Frontal cortex (tissue), 4 donors: ENCODE measurements at places on chromosomes 4 and X.

- no peak for DNase-seq
Measured at GRCh38 chr4:174260099-174260498, 23.4 kb downstream of the FBXO8 start.

DNA sequence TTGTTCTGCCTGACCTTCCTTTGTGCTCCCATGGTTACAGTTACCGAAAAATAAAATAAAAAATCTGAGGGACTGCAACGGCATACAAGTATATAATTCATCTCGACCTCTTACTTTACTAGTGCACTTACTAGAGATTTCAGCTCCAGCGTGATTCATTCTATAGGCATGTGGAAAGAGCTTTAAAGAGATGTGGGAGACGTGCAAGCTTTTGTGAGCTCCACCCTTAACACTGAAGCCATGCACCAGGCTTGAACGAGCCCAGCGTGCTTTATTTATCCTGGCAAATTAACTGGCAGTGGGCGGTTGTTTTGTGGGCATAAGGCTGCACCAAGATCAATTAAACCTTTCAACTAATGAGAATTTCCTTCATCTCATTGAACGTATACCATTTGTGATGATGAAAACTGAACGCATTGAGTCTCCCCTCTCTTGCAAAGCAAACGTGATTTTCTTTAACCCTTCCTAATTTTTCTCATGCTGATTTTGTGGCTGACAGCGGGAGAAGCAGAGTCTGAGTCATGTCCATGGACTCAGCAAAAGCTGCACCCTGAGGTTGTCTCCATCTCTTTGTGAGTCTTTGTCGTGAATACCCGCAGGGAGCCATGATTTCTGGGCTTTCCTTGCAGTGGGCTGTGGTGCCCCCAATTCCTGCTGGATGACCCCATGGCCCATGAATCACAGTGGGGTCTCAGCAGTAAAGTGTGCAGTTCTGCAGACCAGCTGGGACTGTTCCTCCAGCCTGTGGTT lies 60.1 kb downstream of the MXRA5 start:
- DNase-seq: no peak

- DNase-seq: no peak
Measured at GRCh38 chrX:155612312-155613224, at the start of gene TMLHE. Gene TMLHE, minus strand, starts transcription at chrX:155612952. Its CDS starts 67,676 bp downstream, at chrX:155545276.

DNA sequence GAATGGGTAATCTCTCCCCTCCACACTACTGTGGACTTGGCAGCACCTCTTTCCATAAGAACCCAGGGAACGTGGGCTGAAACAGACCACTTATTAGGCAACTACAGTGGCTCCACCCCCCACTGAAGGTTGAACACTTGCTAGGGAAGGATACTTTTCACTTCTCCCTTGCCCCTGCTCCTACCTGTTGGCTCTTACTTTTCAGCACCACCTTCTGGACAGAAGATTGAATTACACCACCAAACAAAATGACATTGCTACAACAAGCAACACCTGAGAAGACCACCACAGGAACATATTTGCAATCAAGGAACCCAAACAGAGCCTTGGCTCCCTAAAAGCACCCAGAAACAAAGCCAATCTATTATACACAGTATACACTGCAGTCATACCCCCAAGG lies 132.1 kb upstream of the CXCL13 start:
- no peak for DNase-seq

GRCh38 chr4:26619784-26620183 lies 35.9 kb downstream of the TBC1D19 start:
- DNase-seq: no peak

- no peak for DNase-seq
Measured at GRCh38 chrX:120365320-120365719, 3.4 kb downstream of the ATP1B4 start.

DNA sequence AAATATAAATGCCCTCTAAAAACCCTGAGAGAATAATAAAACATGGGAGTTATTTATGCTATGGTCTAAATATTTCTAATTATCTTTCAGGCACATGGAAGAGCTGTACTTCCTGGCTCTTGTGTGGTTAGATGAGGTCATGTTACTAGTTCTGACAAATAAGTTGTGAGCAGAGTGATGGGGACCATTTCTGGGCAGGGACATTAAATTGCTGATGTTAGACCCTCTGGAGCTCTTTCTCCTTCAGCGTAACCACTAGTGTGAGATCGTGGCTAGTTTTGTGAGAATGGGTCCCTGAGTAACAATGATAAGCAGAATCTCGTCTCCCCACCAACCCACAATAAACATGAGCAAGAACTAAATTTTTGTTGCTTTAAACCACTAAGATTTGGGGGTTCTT lies 108.0 kb downstream of the MAML3 start:
- DNase-seq: no peak

- DNase-seq: no peak
Measured at GRCh38 chrX:27998666-27999065, 17.4 kb upstream of the DCAF8L1 start.

GRCh38 chrX:41596596-41596995 lies 92.2 kb upstream of the GPR34 start:
- DNase-seq: no peak

- DNase-seq: no peak
Measured at GRCh38 chr4:88846206-88846790, 148.7 kb upstream of the NAP1L5 start.

- no peak for DNase-seq
Measured at GRCh38 chrX:103586314-103586646, 965 bp downstream of the TCEAL4 start.

- no peak for DNase-seq
Measured at GRCh38 chr4:159190651-159191050, 87.8 kb downstream of the RAPGEF2 start.

DNA sequence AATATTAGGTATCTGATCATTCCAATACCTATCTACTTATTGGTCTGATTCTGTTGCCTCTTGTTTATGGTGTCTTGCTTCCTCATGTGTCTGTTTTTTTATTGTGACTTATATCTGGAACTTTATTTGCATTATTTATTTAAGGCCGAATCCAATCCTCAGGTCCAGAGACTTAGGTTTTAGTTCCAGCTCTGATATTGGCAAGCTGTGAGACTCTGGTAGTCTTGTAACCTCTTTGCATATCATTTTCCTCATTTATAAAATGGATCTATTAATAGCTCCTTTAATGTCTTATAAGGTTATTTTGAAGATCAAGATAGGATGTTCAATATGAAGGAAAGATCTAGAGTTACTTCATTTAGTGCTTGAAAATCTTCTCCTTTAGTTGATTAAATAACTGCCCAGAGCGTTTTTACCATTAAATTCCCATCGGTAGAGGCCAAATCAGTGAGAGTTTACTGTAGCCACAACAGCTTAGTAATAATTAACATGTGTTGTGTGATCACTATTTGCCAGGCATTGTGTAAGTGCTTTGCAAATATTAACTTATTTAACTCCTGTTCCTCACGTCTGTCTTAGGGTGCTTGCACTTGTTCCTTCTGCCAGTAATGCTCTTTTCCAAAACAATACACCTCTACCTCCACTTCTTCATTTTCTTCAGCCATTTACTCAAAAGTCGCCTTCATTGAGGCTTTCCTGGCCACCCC lies 82.2 kb downstream of the CC2D2A start:
- no peak for DNase-seq

GRCh38 chrX:105664243-105664642 lies 158.1 kb upstream of the NRK start:
- DNase-seq: no peak

DNA sequence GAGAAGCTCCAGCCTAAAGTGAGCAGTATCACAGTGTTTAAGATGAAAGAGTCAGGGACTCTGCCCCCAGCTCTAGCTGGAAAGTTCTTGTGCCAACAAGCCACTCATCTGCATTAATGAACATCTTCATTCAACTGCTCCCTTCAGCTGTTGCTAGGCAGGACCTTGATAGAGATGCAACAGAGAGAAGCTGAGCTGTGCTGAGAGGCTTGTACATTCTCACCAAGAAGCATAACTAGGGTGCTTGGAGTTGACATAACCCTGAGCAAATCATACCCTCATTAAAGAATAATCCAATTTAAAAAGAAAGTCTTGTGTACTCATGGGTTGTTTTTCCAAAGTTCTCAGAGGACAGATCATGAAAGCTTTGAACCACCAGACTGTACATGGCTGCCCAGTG lies 63.2 kb downstream of the ATXN3L start:
- no peak for DNase-seq

GRCh38 chrX:123859409-123859845 lies 426 bp upstream of the XIAP start:
- DNase-seq: peak; percentile 61

- DNase-seq: no peak
Measured at GRCh38 chrX:45140812-45141211, 59.9 kb downstream of the DIPK2B start.

DNA sequence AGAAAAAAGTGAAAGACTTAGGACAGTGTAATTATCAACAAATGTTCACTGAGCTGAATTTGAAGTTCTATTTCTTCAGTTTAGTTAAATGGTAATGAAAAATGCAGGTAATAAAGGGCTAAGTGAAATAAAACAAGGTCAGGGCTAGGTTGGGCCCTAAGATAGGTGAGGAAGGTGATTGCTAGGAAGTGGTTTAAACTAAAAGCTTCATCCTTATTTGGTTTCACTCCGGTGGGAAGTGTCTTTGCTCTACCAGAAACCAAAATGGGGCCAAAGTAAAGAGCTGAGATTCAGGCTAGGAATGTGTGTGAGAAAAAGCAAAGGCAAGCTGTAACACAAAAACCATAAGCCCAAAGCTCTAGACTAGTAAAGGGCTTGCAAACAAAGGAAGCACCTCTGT lies 31.0 kb downstream of the TAB3 start:
- no peak for DNase-seq

DNA sequence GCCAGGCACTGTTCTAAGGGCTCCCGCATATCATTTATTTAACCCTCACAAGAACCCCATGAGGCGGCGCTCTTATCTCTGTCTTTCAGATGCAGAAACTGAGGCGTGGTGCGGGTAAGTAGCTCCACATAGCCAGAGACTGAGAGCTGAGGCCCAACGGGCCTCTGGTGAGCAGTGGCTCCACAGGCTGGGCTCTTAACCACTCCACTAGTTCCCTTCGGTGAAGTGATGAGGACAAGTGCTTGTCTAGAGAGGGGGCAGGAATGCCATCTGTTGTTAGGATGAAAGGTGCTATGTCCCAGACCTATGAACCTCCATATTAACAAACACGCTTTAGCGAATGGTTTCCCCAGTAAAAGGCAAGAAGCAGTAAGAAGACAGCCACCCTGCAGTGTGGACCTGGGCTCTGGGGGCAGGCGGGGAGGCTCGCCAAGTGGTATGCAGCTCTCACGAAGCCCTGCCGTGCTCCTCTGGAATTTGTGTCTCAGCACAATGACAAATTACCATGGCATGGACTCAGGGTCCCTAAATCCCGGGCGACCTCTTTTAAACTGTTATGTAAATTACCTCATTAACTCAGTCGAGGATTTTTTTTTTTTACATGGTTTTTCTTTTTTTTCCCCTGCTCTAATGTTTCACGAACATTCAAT lies 20.9 kb upstream of the S100G start:
- DNase-seq: no peak

DNA sequence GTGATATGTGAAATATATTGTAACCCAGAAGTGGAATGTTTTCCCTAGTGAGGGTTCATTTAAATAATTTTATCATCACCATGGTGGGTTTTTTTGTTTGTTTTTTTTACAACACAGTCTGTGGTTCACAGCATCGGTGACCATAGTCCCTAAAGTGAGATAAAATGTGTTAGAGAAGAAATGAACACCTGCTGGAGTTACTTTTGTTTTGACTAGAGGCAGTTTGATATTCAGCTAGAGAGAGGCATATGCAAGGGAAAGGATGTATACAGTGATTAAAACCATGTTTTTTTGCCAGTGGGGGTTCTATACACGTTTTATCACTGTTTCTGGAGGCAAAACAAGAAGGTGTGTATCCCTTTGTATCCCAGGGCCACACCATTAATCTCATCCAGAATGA lies 541.5 kb downstream of the PCDH7 start:
- no peak for DNase-seq

GRCh38 chr4:119726505-119726904 lies 97.9 kb upstream of the PDE5A start:
- no peak for DNase-seq

GRCh38 chr4:66052426-66052825 lies 382.1 kb upstream of the EPHA5 start:
- no peak for DNase-seq
